Stimulated activated CD4-positive, alpha-beta T cell treated with anti-CD3 and anti-CD28 coated beads, Interleukin-1b, Interleukin-23, amount 100 ng/mL, for 1 hour (primary cell): ENCODE measurements at places on chromosomes 16 and 17.

- no peak for DNase-seq
These were observed 15.6 kb downstream of the RFWD3 start for GRCh38 chr16:74650966-74651567.

- no peak for DNase-seq
These were observed 300.6 kb upstream of the CDH5 start for GRCh38 chr16:66065925-66066324.

- DNase-seq: no peak
These were observed 606.8 kb upstream of the CDH11 start for GRCh38 chr16:65728652-65729051.

DNA sequence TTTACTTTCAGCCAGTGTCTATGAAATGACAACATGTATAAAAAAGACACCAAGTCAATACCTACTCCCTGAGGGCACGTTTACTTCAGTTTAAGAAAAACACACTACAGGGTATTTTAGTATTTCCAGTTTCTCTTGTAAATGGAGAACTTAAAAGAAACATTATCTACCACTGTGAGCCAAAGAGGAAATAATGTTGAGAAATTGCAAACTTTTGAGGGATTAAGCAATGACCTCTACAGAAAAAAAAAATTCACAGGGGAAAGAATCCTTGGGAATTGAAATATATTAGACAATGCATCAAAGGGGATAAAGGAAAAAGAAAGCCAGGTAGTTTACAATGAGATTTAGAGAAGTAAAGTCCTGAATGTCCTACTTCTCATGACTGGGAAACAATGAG lies 126.0 kb downstream of the KCNJ2 start:
- DNase-seq: no peak

- no peak for DNase-seq
These were observed 47.0 kb downstream of the SYNRG start for GRCh38 chr17:37562016-37562745.
